Astrocyte (in vitro differentiated cells and primary cell): ENCODE measurements at places on chromosomes 4 and X. TPM values are rescaled to one million over a fixed set of nuclear protein-coding genes. Genes with fewer than 3 reads are reported as not detected.

PPP2R2C gene
- total RNA-seq = 0.72 and 1.1 TPM in 2 replicates

USP51 gene
- 1.5 and 2.2 TPM in 2 replicates for total RNA-seq

SLC10A4 gene
- 0.16 and 0.26 TPM in 2 replicates for total RNA-seq

UGT2A1 gene
- total RNA-seq = not detected in 2 replicates

LRIT3 gene
- total RNA-seq = 0.11 TPM in 1 of 2 replicates, not detected in the other

DIAPH2 gene
- total RNA-seq = 9.0 and 9.8 TPM in 2 replicates

ARHGEF38 gene
- total RNA-seq = not detected in 2 replicates

GLOD5 gene
- total RNA-seq = not detected in 2 replicates

MAP7D3 gene
- total RNA-seq = 15.0 and 19.4 TPM in 2 replicates

TCEAL6 gene
- not detected in 2 replicates for total RNA-seq

HSFX3 gene
- total RNA-seq = not detected in 2 replicates

HSFX4 gene
- not detected in 2 replicates for total RNA-seq

NLGN4X gene
- 11.3 and 11.5 TPM in 2 replicates for total RNA-seq

SH2D1A gene
- total RNA-seq = not detected in 2 replicates
